KG1 (cell line): ENCODE measurements at places on chromosomes 13 and 19.
A peak's percentile ranks its signal among the peaks of the same experiment; 100 is the strongest.

- no peak for DNase-seq
Measured at GRCh38 chr13:67630640-67631039, 400.5 kb upstream of the PCDH9 start.

- no peak for DNase-seq
Measured at GRCh38 chr19:19077103-19077502, 13.3 kb downstream of the SLC25A42 start.

DNA sequence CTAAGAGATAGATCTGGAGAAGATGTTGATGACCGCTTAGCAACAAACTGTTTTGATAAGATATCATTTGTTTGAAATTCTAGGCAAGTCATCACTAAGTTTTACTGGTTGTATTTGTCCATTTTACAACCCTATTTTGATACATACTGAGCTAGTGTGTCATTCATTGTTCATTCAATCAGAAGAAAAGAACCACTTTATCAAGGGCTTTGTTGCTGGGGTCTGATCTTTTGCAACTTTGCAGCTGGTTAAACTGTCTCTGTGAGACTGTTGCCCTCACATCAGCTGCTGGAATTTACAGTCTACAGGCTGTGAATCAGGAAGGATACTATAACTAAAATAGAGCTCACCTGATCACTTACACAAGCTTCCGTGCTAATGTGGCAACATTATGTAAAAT lies 290.5 kb downstream of the RFC3 start:
- no peak for DNase-seq

DNA sequence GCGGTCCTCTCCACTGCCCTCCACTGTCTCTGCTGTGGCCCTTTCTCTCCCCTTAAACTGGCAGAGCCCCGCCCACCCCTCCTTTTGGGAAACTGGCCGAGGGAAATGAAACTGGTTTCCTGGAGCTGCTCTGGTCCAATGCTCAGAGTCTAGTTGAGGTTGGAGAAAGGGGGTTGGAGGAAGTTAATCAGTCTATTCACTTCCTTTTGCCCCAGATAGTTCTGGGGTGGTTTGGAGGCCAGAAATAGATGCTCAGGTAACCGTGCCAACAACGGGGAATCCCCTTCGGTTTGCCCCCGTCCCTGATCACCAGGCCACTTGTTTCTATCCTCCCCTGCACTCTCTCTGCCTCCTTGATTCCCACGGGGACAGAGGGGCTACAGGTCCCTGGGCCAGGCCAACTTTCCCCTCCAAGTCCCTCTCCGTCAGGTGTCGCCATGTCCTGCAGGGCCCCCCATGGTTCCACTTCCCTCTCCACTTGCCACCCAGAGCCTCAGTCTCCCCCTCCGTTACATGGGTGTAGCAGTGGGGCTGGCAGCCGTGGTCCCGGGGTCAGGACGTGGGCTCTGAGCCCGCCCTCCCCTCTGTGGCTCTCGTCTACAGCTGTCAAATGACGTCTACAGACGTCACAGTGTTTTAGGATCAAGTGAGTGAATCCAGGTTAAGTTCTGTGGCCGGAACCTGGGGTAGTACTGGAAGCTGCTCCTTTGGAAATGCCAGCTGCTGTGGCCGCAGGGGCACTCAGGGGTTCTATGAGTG lies at the start of gene IL4I1:
TSS of gene IL4I1 (minus strand) at position 25 of the 759 bp plus-strand sequence. CDS start 727 bp downstream, outside the sequence.
- peak; percentile 35 for DNase-seq

- no peak for DNase-seq
Measured at GRCh38 chr19:2275588-2276428, 6.2 kb downstream of the PEAK3 start.

DNA sequence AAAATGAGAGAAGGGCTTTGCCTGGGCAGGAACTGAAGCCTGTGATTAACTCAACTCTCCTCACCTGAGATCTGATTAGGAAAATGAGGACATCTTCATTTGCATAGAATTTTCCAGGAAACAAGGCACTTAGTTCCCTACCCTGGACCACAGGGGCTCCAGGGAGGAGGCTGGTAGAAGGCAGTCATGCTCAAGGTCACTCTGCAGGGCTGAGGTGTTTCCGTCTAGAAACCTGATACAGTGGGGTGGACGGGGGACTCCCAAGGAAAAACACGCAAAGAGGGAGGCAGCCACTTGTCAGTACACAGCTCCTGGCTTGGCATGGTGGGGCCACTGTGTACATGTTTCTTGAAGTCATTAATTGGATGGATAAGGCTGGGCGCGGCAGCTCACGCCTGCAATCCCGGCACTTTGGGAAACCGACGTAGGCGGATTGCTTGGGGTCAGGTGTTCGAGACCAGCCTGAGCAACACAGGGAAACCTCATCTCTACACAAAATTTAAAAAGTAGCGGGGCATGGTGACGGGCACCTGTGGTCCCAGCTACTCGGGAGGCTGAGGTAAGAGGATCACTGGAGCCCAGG lies 6.0 kb downstream of the KLK14 start:
- DNase-seq: no peak

GRCh38 chr19:30449078-30449590 lies 77.0 kb downstream of the ZNF536 start:
- no peak for DNase-seq

- DNase-seq: no peak
Measured at GRCh38 chr13:75180805-75181455, 301.0 kb downstream of the TBC1D4 start.

- DNase-seq: no peak
Measured at GRCh38 chr13:112859817-112860190, 109.2 kb upstream of the MCF2L start.

- no peak for DNase-seq
Measured at GRCh38 chr13:91804724-91805123, 406.3 kb downstream of the GPC5 start.

GRCh38 chr13:73335210-73335609 lies 276.4 kb downstream of the KLF5 start:
- no peak for DNase-seq
